ENCODE measurements at places on chromosomes 6 and 20.

DNA sequence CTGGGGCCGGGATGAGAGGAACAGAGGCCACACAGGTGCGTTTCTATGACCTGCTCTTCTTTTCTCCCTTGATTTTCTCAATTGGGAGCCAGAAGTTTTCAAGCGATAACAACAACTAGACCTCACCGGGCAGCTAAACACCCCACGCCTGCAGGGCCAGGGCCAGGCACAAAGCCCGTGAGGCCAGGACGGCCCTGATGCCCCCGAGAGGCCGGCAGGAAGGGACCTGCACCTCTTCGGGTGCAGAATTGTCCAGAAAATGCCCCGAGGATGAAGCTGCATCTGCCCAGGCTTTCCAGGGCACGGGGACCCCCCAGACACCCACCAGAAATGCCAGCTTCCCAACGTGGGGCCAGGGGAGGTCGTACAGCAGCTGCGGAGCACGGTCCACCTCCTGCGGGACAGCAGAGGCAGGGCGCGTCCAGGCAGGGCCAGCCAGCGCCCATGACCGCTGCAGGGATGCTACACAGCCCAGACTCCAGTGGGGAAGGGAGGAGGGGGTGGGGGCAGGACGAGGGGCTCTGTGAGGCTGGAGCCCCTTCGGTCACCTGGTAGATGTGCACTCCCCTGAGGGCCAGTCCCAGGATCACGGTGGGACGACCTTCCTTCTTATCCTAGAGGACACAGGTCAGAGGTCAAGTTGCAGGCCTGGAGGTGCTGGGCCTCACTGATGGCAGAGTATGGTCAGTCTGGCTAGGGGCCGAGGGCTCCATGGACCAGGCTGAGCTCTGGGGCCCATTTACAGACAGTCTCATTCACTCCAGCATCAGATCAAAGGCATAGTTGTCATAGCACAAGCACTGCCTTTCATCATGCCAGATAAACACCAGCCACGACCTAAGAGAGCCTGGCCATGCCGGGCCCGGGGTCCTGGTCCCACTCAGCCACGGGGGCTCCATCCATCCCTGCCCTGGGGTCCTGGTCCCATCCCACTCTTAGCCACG is 16.4 kb downstream of the FRMD1 start:
- DNase-seq = no peak

- no peak for DNase-seq
These were observed 585.7 kb upstream of the MARCKS start for GRCh38 chr6:113271437-113271836.

DNA sequence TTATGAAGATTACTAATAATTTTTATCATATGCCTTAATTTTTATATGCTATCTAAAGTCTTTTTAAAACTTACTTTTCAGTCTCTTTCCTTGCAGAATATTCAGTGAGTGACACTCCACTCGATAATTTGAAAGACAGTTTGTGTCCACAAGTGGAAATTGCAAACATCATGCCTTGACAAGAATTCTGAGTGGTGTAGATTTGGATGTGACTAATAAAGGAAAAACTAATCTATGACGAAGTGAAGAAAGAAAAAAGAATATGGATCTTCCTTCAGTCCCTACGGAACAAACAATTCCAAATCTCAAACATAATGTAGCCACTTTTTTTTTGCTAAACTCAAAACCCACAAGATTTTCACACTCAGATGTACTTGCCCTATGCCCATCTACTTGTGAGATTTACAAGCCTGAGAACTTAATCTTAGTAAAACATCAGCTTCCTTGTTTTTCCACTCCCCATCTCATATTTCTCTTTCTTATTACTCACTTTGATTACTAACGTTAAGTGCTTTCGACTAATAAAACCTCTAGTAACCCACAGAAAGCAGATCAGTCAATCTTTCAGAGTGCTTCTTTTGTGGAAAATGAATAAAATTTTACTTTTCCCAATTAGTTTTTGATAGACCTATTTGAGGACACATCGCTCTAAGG is 1155.8 kb downstream of the GRIK2 start:
- no peak for DNase-seq

DNA sequence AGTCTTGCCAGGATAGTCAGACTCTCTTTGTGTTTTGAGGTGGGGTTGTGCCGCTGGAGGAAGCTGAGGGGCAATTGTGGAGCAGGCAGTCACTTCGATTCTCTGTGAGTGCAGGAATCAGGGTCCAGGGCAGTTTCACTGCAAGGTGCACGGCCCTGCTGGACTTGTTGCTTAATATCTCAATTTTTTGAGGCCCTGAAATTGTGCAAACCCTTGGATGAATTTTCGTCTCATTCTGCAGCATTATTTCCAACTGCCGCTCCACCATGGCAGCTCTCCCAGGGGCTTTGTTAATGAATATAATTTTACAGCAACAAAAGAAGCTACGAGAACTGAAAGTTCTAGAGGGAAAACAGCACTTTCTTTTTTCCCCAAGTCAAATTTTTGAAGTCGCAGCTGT is 531.9 kb downstream of the QKI start:
- no peak for DNase-seq
